Stromal cell of bone marrow (primary cell): ENCODE measurements at places on chromosomes 7 and 10.

GRCh38 chr10:5566614-5567013 is 41.9 kb downstream of the CALML3 start:
- DNase-seq = no peak

DNA sequence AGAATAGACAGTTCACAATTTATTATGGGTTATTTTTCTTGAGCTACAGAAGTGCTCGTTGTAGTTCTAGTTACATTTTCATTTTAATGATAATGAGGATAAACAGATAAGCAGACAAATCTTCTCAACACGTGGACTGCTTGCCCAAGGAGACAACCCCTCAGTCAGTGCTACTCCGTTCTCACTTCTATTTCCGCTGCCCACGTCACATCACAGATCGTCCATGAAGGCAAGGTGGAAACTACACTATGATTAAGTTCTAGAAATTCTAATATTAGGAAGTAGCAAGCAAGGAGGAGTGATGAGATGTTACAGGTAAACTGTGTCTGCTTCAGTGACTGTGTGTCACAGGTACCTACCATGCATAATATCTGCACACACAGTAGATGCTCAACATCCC is 210.5 kb downstream of the CHCHD3 start:
- DNase-seq = no peak

GRCh38 chr10:78292250-78292981 is 258.8 kb downstream of the RPS24 start:
- no peak for DNase-seq

- DNase-seq = no peak
Observed at GRCh38 chr10:22343731-22344130, 1.6 kb upstream of the SPAG6 start.

- DNase-seq = no peak
Observed at GRCh38 chr7:22447762-22448161, 52.2 kb downstream of the STEAP1B start.

GRCh38 chr7:94183891-94184290 is 179.7 kb upstream of the BET1 start:
- no peak for DNase-seq

- no peak for DNase-seq
Observed at GRCh38 chr7:34842782-34843181, 184.8 kb downstream of the NPSR1 start.

DNA sequence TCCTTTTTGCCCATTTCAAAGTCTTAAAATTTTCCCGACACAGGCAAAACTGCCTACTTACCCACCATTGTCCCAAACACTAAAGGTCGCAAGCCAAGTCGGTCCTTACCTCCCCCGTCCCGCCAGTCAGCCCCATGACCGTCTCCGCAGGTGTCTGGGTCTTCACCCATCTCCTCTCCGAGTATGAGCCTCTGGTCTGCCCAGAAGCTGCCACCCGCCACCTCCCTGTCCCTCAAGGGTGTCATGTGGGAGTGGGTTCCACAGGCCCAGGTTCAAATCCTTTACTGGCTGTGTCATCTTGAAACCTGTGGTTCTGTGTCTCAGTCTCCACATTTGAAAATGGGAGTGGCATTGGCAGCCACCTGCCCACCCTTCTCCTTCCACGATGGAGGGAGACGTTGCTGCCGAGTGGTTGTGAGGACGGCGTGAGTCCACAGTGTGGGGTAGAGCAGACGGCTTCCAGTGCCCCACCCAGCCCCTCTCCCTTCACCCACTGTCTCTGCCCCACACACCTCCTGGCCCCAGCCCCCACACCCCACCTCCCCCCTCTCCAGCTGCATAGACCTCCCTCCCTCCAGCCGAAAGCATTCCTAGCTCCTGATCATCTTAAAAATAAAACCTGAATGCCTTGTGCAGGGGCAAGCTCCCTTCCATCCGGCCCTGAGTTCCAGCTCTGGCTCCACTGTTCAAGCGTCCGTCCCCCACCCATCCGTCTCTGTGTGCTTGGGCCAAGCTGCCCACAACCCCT is 35.3 kb downstream of the FOXL3 start:
- no peak for DNase-seq

DNA sequence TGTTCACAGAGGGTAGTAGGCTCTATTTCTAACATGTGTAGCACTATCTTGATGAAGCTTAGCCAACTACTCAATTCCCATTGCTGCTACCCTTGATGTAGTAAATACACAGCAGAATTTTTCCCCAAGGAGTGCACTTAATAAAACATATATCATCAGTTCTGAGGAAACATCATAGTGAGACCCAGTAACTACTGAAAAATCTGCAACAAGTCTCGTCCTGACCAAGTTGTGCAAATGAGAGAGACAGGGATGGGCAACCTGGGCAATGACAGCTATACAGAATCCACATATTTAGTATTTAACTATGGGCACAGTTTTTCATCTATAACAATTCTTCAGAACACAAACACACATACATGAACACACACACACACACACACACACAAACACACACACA is 1073.8 kb upstream of the SORCS1 start:
- DNase-seq = no peak

GRCh38 chr10:110396284-110396651 is 91.5 kb upstream of the SMNDC1 start:
- no peak for DNase-seq
